ENCODE measurements at places on chromosomes 1 and 21.
A peak's percentile ranks its signal among the peaks of the same experiment; 100 is the strongest.

GRCh38 chr21:34916446-34916845 is 132.7 kb downstream of the RUNX1 start:
- DNase-seq: no peak

DNA sequence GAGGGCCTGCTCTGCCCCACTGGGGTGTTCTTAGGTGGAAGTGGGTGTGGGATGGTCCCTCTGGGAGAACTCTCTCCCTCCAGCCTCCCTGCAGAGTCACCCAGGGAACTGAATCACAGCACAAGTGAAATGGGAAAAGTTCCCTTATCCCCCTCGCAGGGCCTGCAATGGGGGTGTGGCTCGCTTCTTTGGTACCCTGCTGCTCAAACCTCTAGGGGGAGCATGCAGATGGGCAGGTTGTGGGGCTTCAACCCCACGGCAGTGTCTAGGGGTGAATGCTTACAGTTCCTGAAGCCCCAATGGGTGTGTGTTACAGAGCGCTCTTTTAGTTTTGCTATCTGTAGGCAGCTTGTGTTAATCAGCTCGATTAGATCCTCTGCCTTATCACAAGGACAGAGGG is 59.0 kb upstream of the TINAGL1 start:
- no peak for DNase-seq

DNA sequence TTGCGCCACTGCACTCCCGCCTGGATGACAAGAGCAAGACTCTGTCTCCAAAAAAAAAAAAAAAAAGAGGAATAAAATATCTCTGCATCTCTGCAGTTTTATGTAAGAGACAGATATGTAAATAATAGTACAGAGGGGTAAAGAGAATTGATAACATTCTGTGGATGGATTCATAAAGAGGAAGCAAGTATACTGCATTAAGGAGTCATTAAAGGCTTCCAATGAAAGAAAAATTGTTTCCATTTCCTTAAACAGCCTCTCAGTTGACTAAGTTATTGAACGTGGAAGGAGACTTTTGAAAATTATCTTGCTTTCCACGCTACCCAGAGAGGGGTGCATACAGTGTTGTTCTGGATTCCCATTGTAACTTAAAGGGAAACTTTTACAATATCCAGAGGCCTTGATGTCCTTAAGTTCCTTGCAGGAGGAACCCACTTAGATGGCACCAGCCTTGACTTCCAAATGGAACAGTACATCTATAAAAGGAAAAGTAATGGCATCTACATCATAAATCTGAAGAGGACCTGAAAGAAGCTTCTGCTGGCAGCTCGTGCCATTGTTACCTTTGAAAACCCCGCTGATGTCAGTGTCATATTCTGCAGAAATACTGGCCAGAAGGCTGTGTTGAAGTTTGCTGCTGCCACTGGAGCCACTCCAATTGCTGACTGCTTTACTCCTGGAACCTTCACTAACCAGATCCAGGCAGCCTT is 13.8 kb downstream of the CEP350 start:
- DNase-seq: no peak

DNA sequence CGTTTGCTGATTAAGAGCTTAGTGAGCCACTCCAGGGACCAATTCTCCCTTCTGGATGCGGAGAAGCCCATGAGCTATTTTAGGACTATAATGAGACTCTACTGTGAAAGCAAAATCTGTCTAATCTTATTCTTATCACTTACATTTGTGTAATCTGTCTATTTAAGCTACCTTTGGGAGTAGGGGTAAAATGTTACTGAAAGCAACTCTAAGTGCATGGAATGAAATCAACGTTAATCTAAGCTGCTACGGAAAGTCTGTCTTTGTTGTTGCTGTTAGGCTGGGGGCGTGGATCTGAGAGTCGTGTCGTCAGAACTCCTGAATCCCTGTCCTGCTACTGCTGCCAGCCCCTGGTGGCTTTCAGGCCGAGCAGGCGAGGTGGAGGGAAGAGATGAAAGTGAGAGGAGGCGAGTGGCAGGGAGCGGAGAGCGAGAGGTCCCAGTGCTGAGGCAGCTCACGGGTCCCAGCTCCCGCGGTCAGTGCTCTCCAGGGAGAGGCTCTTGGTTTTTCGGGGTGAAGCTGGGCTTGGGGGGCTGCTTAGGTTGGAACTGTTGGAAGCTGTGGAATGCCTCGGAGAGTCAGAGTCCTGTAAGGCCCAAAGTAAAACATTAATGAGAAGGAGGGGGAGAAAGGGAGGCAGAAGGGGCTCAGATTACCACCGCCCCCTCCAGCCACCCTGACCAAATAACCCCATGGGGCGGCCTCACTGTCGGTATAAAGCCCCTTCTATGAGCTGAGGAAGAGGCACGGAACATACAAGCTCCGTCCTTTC is 53.9 kb downstream of the COQ8A start:
- DNase-seq: no peak

DNA sequence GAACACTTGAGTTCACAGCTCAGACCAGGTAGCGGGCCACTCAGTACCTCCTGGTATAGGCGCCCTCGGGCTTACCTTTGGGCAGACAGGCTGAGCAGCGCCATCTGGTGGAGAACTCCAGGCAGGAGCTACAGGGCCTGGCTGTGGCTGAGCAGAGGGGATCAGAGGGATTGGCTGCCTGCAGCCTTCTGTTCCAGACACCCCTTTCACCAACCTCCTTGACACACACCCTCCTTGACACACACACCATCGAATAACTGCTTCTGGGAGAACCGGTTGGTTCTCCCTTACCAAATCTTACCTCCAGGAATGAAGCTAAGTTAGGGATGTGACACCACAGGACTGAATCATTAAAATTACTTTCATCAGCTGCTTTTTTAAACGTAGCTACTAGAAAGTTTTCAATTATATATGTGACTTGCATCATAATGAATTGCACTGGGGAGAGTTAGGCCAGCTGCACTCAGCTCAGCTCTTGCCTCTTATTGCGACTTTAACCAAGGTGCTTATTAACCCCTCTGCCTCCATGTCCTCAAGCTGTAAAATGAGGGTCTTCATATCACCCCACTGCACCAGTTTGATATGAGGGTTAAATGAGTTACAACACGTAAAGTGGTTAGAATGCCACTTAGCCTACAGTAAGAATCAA is 6.6 kb downstream of the LIN28A start:
- DNase-seq: peak; percentile 45

- no peak for DNase-seq
These were observed 3.2 kb downstream of the DDR2 start for GRCh38 chr1:162635418-162635817.

- no peak for DNase-seq
These were observed 169.5 kb upstream of the DPYD start for GRCh38 chr1:98090351-98090750.

DNA sequence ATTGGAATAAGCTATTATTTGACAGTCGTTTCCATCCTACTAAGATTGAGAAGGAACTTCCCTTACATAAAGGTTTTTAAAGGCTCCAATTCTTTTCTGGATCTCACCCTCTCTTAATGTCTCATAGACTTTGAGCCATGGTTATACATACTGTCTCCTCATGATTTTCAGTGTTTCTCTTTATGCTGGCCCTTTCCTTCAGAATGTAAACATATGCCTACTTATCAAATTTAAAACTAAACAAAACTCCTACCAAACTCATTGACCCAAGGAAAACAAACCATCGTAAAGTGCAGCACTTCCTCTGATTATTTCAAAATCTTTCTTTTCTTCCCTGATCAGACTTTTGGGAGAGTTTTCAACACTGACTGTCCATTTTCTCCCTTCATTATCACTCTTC is 163.4 kb upstream of the DPYD start:
- no peak for DNase-seq

- no peak for DNase-seq
These were observed 51.5 kb downstream of the IGSF5 start for GRCh38 chr21:39796466-39796865.

GRCh38 chr1:202249846-202250245 is 56.2 kb downstream of the LGR6 start:
- DNase-seq: no peak

- no peak for DNase-seq
These were observed 13.5 kb downstream of the NTRK1 start for GRCh38 chr1:156874142-156874541.

- DNase-seq: no peak
These were observed 4.3 kb downstream of the NTMT2 start for GRCh38 chr1:170150016-170150415.

DNA sequence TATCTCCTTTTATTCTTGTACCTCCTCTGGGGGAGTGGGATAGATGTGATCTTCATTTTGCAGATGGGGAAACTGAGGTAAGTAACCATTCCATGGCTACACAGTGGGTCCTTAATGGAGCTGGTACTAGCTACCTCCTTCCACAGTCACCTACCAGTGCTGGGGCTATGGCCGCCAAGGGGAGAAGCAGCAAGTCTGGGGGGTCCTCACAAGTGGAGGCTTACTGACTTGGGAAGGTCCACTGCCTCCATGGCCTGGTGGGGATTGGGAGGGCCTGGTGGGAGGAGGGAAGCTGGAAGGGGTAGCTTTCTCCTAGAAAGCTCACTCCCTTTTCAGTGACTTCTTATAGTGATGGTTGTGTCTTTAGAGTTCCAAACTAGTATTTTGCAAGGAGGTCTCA is 5.9 kb upstream of the FOXO6 start:
- no peak for DNase-seq

GRCh38 chr1:113940365-113941244 is 11.5 kb downstream of the HIPK1 start:
- no peak for DNase-seq

- DNase-seq: no peak
These were observed 56.5 kb downstream of the GATAD2B start for GRCh38 chr1:153866045-153866850.

DNA sequence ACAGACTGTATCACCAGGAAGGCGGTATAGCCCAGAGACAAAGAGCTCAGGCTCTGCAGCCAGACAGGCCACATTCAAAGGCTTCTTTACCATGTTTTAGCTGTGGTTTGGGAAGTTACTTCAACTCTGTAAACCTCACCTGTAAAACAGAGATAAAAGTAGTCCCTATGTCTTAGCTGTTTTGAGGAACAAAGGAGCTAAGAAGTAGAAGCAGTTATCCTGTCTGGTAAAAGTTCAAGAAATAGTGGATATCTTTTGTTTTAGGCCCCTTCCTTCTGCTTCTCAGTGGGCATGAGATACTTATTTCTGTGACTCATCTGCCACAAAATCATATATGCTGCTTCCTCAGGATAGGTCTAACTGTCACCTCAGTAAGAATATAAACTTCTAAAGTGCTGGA is 6.5 kb downstream of the CD34 start:
- DNase-seq: no peak

GRCh38 chr21:45550522-45551210 is 8.4 kb upstream of the SLC19A1 start:
- DNase-seq: peak; percentile 33

DNA sequence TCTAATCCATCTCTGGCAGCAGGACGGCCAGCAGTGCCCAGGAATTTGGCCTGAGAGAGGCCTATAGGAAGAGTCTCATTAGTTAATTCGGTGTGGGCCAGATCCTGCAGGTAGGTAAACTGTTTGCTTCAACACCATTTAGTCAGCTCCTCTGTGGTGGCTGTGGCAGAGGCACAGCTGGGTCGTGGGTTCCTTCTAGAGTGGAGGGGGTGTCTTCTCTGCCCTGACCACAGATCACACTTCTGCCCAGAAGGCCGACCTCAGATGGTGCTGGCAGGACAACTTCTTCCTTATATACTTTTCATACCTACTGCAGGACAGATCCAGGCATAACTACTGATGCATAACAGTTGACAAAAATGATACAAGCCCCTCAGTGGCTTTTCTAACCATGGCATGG is 281.4 kb downstream of the RPS6KC1 start:
- no peak for DNase-seq

DNA sequence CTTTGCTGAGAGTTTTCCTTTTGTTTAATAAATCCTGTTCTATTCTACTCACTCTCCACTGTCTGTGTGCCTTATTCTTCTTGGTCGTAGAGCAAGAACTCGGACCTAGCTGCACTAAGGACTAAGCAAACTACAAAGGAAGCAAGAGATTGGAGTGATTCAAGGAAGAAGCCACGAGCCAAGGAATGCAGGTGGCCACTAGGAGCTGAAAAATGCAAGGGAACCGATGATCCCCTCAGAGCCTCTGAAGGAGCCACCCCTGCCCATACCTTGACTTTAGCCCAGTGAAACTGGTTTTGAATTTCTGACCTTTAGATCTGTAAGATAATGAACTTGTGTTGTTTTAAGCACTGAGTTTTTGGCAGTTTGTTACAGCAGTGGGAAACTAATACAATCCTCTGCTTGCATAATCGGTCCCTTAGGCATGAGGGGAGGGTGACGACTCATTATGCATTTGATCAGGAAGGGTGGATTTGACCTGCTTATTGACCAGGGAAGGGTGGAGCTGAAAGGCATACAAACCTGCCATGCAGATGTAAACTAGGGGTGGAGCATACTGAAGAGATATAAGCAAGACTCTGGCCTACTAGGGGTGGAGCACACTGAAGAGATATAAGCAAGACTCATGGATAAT is 6.2 kb upstream of the CA6 start:
- no peak for DNase-seq

- no peak for DNase-seq
These were observed 13.1 kb downstream of the S100A10 start for GRCh38 chr1:151980287-151981177.

- no peak for DNase-seq
These were observed 236.9 kb downstream of the SIPA1L2 start for GRCh38 chr1:232393010-232393409.

DNA sequence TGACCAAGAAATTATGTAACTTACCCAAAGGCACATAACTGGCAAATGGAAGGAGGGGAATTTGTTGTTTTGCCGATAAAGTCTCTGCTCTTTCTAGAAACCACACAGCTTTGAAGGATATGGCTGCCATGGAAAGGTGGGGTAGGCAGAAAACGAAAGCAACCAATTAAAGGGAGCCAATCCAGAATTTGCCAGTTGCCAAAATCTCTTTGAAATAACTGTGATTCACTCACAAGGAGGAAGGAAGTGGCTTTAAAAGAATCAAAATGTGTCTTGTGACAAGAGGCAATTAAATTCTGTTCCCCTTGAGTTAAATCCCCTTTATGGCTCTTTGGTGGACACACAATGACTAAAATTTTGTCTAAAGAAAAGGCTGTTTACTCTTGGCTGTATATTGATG is 61.2 kb upstream of the CCDC190 start:
- no peak for DNase-seq

DNA sequence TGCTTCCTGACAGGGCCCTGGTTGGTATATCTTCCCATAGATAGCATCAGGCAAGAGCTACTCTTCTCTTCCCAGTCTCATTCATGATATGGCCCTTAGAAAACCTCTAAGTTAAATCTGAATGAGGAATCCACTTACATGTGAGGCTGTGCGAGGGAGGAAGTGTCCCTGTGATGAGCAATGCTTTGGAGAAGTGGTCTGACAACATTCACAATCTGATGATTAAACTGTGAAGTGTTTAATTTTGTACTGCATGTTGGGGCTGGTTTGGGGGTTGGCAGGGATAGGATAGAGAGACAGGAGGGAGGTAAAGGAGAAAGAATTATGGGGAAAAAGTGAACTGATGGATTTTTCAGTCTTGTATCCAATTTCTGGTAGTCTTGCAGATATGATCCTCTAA is 421.2 kb upstream of the DAB1 start:
- no peak for DNase-seq

DNA sequence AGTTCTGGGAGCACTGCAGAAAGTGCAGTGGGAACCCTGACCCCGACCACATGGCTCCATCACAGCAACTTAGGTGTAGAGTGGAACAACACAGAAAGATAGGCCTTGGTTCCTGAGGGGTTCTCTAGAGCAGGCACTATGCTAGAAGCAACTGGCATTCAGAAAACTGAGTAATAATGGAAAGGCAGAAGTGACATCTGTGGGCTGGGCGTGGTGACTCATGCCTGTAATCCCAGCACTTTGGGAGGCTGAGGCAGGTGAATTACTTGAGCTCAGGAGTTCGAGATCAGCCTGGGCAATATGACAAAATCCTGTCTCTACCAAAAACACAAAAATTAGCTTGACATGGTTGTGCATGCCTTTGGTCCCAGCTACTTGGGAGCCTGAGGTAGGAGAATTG is 5.3 kb downstream of the MRPS15 start:
- DNase-seq: no peak
